ENCODE measurements at places on chromosomes 13 and 19.

GRCh38 chr19:3321696-3322095 lies 44.7 kb upstream of the NFIC start:
- no peak for DNase-seq

DNA sequence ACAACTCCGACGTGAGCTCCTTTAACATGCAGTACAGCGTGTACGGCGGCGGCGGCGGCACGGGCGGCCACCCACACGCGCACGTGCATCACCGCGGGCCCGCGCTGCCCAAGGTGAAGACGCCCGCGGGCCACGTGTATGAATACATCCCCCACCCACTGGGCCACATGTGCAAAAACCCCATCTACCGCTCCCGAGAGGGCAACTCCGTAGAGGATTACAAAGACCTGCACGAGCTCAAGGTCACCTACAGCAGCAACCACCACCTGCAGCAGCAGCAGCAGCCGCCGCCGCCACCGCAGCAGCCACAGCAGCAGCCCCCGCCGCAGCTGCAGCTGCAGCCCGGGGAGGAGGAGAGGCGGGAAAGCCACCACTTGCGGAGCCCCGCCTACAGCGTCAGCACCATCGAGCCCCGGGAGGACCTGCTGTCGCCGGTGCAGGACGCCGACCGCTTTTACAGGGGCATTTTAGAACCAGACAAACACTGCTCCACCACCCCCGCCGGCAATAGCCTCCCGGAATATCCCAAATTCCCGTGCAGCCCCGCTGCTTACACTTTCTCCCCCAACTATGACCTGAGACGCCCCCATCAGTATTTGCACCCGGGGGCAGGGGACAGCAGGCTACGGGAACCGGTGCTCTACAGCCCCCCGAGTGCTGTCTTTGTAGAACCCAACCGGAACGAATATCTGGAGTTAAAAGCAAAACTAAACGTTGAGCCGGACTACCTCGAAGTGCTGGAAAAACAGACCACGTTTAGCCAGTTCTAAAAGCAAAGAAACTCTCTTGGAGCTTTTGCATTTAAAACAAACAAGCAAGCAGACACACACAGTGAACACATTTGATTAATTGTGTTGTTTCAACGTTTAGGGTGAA lies 6.6 kb downstream of the SLITRK5 start:
- no peak for DNase-seq

DNA sequence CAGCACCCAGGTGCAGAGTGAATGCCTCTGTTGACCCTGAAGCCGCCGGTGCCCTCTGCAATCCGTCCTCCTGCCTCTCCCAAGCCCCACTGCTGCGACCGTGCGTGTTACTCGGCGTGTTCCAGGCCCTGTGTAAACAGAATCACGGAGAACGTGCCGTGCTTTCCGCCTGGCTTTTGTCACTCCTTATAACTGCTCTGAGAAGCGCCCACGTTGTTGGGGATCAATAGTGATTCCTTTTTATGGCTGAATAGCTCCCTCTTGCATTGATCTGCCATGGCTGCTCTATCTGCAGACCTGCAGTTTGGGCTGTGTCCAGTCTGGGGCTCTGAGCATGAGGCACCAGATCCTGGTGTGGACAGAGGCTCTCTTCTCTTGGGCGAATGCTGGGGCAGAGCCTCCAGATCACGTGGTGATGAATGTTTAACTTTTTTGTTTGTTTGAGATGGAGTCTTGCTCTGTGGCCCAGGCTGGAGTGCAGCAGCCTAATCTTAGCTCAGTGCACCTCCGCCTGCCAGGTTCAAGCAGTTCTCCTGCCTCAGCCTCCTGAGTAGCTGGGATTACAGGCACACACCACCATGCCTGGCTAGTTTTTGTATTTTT lies 15.8 kb downstream of the ADPRHL1 start:
- DNase-seq: no peak

DNA sequence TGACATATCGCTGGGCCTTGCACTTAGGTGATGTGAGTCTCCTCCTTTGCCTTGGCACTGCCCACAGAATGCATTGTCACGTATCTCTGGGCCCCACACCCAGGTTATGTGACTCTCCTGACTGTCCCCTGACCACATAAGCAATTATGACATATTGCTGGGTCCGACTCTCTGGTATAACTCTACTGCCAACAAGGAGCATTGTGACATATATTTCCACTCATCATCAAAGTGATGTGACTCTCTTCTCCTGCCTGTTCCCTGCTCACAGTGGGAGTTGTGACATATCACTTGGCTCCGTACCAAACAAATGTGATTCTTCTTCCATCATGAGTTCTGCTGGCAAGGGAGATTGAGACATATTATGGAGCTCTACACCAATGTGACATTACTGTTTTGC lies 15.4 kb upstream of the ZNF681 start:
- DNase-seq: no peak

DNA sequence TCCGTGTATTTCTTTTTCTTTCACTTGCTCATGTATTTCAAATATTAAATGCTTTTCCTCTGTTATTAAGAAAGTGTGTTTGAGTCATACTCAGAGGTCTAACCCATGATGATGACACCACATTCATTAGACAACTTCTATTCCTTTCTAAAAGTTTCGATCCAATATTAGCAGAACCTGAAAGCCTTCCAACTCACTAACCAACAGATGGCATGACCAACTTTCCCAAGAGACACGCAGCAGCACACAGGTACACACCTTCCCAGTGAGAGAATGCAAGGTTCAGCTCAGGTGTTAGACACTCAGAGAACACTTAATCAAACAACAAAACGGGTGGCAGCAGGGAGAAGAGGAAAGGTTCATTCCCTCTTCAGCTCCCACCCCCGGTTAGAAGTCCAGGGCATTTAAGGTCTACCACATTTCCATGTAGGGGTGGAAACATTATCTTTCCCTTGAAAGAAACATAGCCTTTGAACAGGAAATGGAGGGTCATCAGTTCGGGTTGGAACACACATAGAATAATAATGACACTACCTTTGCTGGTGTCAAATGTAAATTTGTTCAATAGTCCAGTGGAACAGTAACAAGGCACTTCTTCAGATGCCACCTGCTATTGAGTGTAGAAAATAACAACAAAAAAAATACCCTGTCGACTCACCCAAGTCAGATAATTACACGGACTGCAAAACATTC lies 404.2 kb downstream of the COG6 start:
- peak; percentile 52 for DNase-seq

- no peak for DNase-seq
Measured at GRCh38 chr13:65217471-65217995, 2012.6 kb downstream of the PCDH9 start.

DNA sequence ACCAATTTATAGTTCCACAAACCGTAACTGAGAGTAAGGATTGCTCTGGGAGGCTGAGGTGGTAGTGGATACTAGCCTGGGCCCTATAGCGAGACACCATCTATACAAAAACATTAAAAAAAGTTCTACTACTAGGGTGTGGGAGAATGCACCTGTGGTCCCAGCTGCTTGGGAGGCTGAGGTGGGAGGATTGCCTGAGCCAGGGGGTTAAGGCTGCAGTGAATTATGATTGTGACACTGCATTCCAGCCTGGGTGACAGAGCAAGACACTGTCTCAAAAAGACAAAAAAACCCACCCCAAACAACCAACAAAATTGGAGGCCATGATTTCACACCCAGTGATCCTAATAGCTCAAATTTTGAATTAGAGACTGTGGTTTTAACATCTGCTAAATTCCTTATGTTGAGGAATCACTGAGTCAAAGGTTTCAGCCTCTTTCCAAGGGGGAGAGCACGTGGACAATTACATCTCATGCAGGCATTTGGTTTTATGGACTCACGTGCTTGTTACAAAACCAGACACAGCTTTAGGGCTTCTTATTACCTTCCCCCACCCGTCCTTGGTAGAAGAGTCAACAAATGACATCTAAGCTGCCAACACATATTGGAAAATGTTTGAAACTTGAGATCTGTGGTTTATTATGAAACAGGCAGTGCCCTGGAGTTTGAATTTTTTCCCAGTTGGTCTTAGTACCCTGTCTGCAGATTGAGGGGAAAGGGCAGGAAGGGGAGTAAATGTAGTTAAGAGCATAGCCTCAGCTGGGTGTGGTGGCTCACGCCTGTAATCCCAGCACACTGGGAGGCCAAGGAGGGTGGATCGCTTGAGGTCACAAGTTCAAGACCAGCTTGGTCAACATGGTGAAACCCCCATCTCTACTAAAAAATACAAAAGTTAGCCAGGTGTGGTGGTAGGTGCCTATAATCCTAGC lies 18.5 kb downstream of the CYP2A6 start:
- DNase-seq: peak; percentile 100

GRCh38 chr19:56885173-56885985 lies 44.9 kb upstream of the PEG3 start:
- DNase-seq: no peak

- DNase-seq: peak; percentile 33
Measured at GRCh38 chr13:30697996-30698401, 37.3 kb upstream of the ALOX5AP start.

GRCh38 chr13:101681834-101682233 lies 229.4 kb downstream of the ITGBL1 start:
- DNase-seq: peak; percentile 21

DNA sequence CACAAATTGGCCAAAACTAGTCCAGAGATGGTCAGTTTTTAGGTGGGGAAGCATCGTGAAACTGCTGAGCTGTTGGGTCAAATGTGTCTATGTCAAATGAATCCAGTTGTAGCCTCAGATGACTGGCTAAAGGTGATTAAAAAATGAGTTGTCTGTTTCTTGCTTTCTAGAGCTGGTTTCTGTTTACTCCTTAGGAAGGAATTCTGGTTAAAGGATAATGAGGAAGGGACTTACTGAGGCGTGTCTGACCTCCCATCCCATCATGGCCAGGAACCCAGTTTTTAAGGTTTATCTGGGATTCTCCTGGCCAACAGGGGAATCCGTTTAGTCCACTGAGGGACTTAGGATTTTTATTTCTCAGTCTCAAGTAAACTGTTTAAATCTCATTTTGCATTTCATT lies 256.5 kb downstream of the UQCRFS1 start:
- no peak for DNase-seq
